ENCODE measurements at places on chromosomes 3 and 15.

DNA sequence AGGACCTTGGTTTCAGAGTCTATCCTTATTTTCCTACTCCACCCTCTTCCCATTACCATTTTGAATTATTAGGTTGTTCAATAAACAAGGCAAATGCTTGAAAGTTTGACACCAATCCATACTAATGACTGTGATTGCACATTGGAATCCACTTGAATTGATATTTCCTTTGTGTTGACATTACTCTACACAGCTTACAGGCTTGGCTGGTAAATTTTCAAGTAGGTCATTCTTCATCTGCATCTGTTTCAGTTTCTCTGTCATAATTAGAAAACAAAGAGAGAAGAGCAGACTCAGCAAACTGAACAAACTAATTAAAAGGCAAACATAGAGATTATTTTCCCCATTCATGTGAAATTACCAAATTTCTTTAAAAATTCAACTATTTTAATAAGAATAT, 732.9 kb upstream of the BCHE start:
- DNase-seq, result no peak

DNA sequence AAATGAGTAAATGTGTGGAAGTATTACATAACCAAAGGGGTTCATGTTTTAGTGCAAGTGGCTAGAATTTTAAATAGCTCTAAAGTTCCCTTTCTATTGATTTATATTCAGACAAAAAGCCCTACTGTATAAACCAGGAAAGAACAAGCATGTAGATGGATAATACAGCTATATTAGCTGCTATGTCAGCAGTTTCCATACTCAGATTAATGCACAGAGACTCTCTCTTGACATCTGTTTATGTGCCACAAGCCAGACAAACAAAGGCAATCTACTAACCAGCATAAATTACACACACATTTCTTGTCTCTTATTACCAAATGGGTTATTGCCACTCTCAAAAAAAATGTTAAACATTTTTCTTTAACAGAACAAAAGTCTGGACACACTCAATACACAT, 760.1 kb upstream of the NECTIN3 start:
- DNase-seq, result no peak

DNA sequence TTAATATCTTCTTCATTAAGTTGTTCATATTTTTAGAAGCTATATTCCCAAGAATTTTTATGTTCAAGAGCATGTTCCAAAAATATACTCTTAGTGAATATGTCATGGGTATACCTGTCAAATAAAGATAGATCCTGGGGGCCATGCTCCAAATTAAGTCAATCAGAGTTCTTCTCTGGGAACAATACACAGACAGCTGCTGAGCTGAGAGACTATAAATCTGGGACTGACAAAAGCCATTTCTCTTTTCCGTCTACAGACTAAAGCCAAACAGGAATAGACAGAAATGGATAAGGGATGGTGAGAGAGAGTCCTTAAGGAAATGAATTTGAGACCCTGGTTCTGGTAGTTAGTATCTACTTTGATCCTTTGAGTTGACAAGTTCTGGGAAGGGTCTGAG, 465.1 kb upstream of the RASGRP1 start:
- no peak for DNase-seq

- DNase-seq, result no peak
Observed at GRCh38 chr15:92808598-92809063, 91.5 kb upstream of the CHD2 start.

- DNase-seq, result no peak
Observed at GRCh38 chr3:127136024-127136600, 56.8 kb upstream of the PRR23E start.

- DNase-seq, result no peak
Observed at GRCh38 chr15:96888764-96889163, 558.3 kb downstream of the NR2F2 start.

GRCh38 chr3:99837715-99838114, 20.1 kb downstream of the CMSS1 start:
- no peak for DNase-seq

DNA sequence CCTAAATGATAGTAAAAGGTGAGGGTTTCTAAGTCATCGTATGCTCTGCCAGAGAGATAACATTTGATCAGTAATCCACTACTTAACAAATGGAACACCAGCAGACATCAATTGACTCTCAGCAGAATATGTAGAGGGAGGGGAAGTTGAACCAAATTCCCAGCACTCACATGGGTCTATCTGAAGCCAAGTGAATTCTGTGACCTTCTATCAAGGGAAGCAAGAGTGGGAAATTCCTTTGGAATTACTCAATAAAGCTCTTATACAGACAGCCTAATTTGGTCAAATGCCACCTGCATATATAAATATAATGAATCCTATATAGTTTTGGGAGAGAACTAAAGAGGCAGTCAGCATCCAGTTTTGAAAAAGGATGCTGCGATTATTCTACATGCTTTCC, 15.8 kb upstream of the KCNMB2 start:
- DNase-seq, result no peak

- peak; percentile 10 for DNase-seq
Observed at GRCh38 chr3:21435871-21436270, 315.1 kb downstream of the ZNF385D start.

- no peak for DNase-seq
Observed at GRCh38 chr15:89140595-89140994, 52.3 kb downstream of the ABHD2 start.

GRCh38 chr3:73602170-73602569, 22.6 kb downstream of the PDZRN3 start:
- no peak for DNase-seq

DNA sequence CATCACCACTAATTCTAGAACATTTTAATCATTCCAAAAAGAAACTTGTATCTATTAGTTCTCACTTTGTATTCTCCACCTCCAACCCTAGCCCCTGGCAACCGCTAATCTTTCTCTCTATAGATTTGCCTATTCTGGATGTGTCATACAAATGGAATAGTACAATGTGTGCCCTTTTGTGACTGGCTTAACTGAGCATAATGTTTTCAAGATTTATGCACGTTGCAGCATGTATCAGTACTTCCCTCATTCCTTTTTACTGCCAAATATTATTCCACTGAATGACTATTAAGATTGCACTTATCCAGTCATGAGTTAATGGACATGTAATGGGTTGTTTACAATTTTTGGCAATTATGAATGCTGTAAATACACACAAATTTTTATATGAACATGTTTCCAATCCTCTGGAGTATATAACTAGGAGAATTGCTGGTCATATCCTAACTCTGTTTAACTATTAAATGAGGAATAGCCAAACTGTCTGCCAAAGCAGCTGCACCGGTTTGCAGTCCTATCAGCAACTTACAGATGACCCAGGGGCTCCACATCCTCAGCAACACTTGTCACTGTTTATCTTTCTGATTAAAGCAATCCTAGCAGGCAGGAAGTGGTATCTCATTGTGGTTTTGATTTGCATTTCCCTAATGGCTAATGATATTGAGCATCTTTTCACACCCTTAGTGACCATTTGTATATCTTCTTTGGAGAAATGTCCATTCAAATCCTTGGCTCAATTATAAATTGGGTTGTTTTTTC, 42.9 kb downstream of the DCUN1D1 start:
- DNase-seq, result no peak

- no peak for DNase-seq
Observed at GRCh38 chr3:50139718-50140423, 15.3 kb upstream of the SEMA3F start.

GRCh38 chr15:61319892-61320291, 90.8 kb upstream of the RORA start:
- DNase-seq, result no peak

GRCh38 chr3:137347132-137347531, 389.3 kb downstream of the IL20RB start:
- DNase-seq, result no peak

DNA sequence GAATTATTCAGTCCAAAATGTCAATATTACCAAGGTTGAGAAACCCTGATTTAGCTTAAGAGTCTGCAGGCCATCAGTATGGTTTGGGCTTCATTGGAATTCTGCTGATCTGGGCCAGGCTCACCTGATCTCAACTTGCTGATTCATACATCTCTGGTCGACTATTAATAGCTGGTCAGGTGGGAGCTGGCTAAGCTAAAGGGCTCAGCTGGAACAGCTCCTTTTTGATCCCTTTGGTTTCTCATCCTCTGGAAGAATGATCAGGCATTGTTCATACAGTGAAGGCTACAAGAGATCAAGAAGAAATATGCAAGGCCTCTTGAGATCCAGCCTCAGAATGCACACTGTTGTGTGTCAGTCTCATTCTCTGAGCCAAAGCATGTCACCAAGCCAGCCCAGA, 123.3 kb upstream of the MME start:
- DNase-seq, result no peak

DNA sequence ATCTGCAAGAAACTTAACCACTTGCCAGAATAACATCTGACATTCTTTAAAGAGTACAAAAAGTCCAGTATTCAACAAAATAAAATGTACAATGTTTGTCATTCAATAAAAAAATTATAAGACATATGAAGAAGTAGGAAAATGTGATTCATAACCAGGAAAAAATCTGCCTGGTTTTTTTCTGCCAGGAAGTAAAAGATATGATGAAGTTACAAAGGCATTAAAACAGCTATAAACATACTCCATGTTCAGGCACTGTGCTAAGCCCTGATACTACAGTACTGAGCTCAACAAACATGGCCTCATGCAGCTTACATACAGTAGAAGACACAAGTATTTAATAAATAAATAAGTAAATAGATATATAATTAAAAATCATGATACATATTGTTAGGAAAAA, 178.4 kb upstream of the STT3B start:
- no peak for DNase-seq

GRCh38 chr3:106386050-106386449, 517.2 kb upstream of the CBLB start:
- no peak for DNase-seq

DNA sequence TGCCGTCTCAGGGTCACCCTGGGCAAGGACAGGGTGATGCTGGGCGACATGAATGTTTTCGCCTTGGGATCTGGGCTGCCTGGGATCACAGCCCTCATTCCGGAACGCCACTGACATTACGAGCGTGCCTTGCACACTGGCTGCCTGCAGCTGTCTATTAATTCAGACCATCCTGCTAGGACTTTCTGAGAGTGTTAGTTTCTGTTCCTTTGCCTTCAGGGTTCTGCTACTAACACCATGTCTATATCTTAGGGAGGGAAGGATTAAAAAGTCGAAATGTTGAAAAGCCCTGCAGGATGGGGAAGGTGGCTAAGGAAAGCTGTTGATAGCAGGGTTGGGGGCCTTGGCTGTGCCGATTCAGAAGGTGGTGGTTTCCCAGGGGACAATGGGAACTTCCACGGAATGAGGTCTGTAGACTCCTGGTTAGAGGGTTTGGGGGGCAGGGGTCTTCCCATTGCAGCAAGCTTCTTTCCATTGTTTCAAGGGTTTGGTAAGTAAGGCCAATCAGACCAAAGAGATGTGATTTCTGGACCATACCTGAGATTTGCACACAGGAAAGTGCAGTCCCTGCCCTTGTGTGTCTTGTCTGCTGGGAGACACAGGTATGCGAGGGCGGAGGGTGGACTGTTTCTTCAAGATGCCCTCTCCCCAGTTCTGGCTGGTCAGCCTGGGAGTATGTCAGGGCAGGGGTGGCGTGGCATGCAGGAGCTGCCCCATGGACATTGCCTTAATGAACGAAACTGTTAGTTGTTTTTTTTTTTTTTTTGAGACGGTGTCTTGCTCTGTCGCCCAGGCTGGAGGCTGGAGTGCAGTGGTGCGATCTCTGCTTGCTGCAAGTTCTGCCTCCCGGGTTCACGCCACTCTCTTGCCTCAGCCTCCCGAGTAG, 50.9 kb downstream of the RGMA start:
- no peak for DNase-seq

GRCh38 chr3:124126436-124127023, 134.6 kb upstream of the ROPN1 start:
- DNase-seq, result no peak

DNA sequence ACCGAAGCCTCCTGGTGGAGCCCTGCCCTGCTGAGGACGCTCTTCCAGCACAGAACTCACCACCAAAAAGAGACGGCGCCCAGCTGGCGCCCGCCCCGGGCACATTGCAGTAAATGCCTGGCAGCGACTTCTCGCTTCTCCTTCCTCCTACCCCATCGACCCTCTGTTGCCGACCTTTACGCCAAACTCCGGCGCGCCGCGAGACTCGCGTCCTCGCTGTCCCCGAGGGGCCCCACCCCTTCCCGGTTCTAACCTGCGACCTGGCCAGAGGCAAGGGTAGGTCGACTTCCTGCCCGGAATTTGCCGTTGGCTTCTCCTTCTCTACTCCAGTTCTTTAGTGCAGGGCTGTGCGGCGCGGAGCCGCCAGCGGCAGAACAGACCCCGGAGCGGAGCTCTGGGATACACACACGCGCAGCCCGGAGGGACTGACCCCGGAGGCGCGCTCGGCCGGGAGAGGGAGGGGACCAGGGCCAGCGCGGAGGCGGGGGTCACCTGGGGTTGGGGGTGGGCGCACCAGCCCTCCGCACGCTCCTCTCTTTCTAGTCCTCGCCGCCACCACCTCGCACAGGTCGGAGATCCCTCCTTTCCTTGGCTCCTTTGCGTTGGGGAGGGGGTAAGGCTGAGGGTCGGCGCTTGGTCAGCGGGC, 226.6 kb upstream of the AZI2 start:
- DNase-seq, result no peak

- DNase-seq, result no peak
Observed at GRCh38 chr15:45855907-45856579, 221.2 kb downstream of the SQOR start.

GRCh38 chr15:49656734-49657133, 35.9 kb downstream of the DTWD1 start:
- no peak for DNase-seq

- DNase-seq, result no peak
Observed at GRCh38 chr3:186225603-186226002, 116.7 kb upstream of the ETV5 start.

GRCh38 chr15:89783111-89783860, 7.2 kb downstream of the MESP2 start:
- no peak for DNase-seq

- peak; percentile 24 for DNase-seq
Observed at GRCh38 chr15:83278191-83278590, 6.3 kb downstream of the BNC1 start.

GRCh38 chr15:100778831-100779288, 100.8 kb upstream of the ALDH1A3 start:
- no peak for DNase-seq

DNA sequence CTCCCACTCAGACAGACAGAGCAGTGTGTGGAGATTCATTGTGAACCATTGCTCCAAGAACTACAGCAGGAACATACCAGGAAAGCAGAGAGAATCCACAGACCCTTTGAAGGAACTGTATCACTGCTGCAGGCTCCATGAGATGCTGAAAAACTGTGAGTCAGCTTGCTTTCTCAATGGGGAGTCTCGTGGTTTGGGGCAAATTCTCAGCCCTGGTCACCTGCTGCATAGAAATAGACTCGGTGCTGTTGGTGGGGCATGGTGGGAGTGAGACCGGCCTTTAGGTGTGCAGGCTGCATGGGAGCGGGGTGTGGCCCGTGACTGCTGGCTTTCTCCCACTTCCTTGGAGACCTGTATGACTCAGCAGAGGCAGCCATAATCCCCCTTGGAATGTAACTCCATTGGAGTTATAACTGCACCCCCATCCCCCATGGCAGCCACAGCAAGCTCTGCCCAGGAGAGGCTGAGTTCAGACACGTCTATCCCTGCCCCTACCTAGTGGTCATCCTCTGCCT, 35.6 kb downstream of the ALCAM start:
- peak; percentile 36 for DNase-seq

GRCh38 chr15:78130466-78131294, 565 bp downstream of the CIB2 start:
- DNase-seq, result no peak
